ENCODE measurements at places on chromosomes 4 and X.
A peak's percentile ranks its signal among the peaks of the same experiment; 100 is the strongest.

- DNase-seq: no peak
Measured at GRCh38 chr4:101953949-101954348, 163.4 kb downstream of the BANK1 start.

DNA sequence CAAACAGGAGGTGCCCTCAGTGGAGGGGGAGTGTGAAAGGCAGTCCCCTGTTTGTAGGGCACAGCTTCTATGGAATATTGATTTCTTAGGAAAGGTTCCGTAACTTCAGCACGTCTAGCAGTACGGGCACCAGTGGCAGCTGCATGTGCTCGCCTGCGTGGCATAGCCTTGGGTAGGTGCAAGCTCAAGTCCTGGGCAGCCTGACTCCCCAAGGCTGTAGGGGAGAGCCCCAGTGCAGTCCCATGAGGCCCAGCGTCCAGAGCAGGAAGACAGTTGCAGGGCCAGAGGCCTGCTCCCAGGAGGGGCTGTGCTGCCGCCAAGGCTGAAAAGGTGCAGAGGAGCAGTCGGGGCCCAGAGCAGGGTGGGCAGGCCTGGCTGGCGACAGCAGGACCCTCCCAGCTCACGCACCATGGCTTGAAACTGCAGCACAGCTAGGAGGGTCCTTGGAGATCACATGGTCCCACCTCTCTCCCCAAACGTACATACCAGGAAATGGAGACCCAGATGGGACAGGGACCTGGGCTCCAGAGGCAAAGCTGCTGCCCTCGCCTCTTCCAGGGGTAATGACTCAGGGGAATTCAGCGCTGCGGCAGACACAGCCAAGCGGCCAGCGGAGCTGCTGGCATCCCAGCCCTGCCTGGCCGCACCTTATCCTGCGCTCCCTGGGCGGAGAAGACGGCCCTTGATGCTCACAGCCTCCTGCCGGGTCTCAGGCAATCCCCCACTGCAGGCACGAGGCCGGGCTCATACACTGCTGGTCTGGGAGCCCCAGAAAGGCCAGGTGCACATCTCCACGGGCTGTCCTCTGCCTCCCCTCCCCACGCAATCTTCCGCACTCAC lies 6.0 kb upstream of the DUSP9 start:
- no peak for DNase-seq

GRCh38 chr4:138861135-138861534 lies 154.4 kb upstream of the NOCT start:
- DNase-seq: no peak

GRCh38 chr4:73252001-73252400 lies 6.6 kb downstream of the ANKRD17 start:
- no peak for DNase-seq

GRCh38 chr4:99157478-99157935 lies 13.4 kb upstream of the ADH4 start:
- DNase-seq: no peak

- peak; percentile 46 for DNase-seq
Measured at GRCh38 chr4:75895744-75896314, 6.4 kb downstream of the PPEF2 start.

GRCh38 chr4:107831140-107831539 lies 6.4 kb downstream of the SGMS2 start:
- no peak for DNase-seq

GRCh38 chrX:65528705-65529340 lies 5.8 kb downstream of the LAS1L start:
- peak; percentile 44 for DNase-seq

DNA sequence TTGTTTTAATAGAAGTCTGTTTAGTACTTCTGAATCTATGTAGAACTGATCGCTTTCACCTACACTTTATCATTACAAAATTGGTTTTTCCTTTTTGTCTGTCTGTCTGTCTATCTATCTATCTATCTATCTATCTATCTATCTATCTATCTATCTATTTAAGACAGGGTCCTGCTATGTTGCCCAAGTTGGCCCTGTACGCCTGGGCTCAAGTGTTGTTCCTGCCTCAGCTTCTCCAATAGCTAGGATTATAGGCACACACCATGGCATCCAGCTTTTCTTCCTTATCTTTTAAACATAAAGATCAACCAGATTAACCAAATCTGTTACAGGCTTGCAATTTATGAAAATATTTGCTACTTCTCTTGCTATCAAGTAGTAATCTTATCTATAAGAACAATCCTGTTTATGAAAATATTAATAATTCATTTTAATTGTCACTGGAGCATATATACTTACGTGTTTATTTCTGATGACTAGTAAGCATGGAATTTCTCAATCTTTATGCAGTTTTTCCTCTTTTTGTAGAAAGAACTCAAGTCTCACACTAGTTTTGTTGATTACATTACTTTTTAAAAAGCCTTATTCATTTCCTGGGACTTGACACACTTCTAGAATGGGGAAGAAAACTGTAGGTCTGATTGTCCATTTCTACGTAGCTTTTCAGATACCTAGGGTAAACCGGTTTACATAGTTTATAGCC lies 24.5 kb downstream of the KIAA0232 start:
- DNase-seq: no peak

DNA sequence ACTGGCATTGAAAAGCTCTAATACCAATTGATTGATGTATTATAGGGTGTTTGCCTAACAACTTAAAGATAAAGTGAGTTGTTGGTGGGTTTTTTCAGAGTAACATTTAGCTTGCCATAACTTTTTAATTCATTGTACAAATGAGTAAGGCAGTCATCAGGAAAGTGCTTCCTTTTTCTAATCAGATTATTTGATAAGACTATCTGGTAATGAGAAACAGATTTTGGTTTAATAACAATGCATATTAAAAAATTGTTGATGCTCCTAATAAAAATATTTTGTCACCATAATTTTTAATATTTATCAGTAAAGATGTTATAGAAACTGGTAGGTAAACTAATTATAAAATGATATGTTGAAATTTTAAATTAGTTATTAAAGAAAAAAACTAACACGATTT lies 51.3 kb downstream of the BLTP1 start:
- no peak for DNase-seq

DNA sequence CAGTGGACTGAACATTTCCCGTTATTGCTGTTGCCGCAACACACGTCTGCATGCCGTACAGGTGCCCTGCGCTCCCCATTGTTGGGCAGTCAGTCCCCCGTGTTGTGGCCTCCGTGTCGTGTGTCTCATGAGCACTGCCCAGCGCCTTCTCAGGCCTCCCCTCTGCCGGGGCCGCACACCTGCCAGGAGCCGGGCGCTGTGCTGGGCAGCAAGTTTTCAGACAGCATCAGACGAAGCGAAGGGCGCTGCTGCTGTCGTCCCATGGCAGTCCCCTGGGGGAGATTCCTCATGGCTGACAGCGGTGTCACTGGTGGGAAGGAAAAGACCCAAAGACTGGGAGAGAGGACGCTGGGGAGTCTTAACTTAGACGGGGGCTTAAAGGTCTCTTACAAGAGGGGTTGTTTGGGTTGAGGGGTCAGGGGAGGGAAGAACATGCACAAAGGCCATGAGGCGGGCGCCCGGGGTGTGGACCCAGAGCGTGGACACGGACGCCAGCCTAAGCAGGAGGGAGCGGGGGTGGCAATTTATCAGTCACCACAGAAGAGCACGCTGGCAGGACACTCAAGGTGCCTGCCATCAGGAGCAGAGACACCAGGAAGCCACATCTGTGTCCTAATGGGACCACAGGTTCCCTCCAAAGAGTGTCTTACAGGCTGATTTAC lies 47.3 kb downstream of the RGS12 start:
- DNase-seq: no peak

GRCh38 chrX:9644335-9644734 lies 121.3 kb downstream of the GPR143 start:
- no peak for DNase-seq

- peak; percentile 68 for DNase-seq
Measured at GRCh38 chr4:183326853-183327252, 4.6 kb upstream of the CLDN24 start.

DNA sequence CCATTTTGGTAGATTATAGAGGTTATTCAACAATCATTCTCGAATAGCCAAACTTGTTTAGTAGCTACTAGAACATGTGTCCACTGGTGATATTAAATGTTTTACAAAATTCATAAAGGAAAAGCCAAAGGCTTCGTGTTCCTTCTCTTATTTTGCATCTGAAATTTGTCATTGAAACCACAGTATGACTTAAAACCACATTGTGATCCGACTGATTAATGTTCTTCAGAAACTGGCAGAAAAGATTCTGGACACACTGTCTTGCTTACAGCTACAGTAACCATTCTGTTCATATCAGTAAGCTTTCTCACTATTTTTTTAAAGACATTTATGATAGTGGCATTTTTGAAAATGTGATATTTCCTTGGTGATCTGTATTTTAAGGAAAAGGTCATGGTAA lies 2.6 kb upstream of the SMARCA1 start:
- no peak for DNase-seq

- DNase-seq: no peak
Measured at GRCh38 chr4:94168321-94168720, 39.3 kb upstream of the SMARCAD1 start.

- DNase-seq: no peak
Measured at GRCh38 chrX:154890990-154891639, 5.0 kb downstream of the F8A1 start.

Data from RKO (cell line).